ENCODE measurements at places on chromosomes 6 and 20. TPM values are rescaled to one million over a fixed set of nuclear protein-coding genes. Genes with fewer than 3 reads are reported as not detected.
A peak's percentile ranks its signal among the peaks of the same experiment; 100 is the strongest.

GRCh38 chr20:37846573-37846972 lies 56.4 kb upstream of the VSTM2L start:
- DNase-seq = no peak

GRCh38 chr6:166408936-166409755 lies 26.4 kb upstream of the MPC1 start:
- DNase-seq = no peak

GRCh38 chr6:67775333-67775732 lies 859.7 kb upstream of the ADGRB3 start:
- DNase-seq = no peak

DNA sequence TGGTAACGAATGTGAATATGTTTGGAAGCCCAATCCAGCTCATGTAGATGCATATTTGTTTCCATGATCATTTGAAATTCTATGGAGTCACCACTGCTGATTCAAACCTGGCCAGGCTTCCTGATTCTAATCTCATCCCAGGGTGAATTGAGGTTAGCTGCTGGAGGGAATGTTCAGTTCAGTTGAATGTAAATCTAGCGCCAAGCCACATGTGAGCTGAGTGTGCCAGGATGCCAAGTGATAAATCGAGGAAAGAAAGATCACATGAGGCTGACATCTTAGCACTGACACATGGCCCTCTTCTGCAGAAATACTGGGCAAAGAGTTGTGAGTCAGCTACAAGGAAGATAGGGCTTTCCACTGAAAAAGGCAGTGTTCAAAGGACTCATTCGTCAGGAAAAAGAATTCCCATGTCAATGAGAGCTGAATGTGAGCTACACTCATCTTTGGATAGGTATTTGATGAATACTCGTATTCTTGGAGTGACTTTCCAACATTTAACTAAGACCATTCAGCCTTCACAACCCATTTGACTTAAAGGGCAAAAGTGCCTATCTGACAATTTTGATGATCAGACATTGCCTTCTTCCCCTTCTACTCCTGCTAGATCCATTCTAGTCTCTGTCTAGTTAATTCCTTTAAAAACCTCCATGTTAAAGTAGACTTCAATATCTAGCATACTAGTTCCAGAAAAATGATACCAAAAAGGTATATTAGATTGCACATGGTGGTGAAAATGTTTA lies 172.1 kb downstream of the MTFR2 start:
- peak; percentile 99 for DNase-seq

TINAG gene
- not detected for total RNA-seq
